NCI-H1436 treated with DMSO at 0.1 percent for 48 hours (cell line): ENCODE measurements at places on chromosomes 13 and 19.

DNA sequence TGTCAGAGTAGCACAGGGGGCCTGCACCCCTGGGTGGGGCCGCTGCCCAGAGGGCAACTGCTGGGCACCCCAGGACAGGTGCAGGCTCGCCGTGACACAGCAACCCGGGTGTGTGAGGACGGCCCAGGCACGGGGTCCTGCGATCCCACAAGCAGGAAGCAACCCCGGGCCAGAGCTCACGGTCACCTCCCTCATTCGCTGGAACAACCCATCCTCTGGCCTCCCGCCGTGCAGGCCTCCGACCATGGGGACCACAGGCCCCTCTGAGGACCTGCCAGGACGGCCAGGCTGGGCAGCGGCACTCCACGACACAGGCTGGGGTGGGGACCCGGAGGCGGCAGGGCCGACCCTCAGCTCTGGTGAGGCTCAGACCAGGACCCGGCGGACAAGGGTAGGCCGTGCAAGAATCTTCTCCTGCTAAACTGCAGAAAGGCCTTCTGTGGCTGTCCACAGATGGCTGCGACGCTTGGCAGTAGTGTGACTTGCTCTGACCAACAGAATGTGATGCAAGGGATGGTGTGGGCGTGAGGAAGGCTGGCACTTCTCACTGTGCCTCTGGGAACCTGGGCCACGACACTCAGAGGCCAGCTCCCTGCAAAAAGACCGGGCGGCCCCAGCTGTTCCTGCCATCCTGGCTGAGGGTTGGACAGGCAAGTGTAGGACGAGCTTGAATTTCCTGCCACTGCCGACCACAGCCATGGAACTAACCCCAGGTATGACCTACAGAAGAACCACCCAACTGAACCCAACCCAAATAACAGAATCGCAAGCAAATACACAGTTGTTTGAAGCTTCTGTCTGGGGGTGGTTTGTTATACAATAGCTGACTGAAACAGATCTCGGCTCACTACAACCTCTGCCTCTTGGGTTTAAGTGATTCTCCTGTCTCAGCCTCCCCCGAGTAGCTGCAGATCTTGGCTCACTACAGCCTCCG, 26.5 kb downstream of the PIP5K1C start:
- no peak for DNase-seq

- DNase-seq, result no peak
Observed at GRCh38 chr13:102399791-102400674, 1.8 kb downstream of the FGF14 start.

GRCh38 chr13:98240135-98240534, 63.1 kb upstream of the RNF113B start:
- DNase-seq, result no peak

DNA sequence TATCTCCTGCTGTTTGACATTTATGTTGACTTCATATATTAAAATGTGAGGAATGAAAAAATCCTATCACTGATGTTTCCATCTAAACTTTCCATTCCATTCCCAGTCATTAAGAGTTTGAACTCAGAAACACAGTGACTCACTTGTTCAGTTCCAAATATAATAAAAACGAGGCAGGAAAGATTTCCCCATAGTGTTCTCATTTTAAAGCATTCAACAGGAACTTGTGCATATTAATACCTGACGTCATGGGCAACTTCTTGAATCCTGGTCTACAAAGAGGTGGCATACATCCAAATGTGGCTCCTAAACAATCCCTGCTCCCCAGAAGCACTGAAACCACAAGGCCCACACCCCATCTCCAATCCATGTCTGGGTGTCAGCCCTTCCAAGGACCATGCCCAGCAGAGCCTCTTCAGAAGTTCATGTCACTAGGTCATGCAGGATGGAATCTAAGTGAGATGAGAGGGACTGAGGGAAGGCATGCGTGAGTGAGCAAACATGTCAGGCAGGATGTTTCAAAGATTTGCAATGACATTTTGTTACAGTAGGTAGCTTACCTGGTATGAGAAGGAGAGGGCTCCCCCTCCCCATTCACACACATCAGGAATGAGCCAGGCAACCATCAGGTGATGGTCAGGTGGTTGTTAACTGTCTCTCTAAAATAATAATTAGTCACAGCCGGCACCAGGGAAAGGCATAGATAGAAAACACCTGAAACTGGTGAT, 9.4 kb upstream of the ERVV-2 start:
- DNase-seq, result no peak

- DNase-seq, result no peak
Observed at GRCh38 chr13:76874479-76874878, 11.7 kb downstream of the KCTD12 start.

DNA sequence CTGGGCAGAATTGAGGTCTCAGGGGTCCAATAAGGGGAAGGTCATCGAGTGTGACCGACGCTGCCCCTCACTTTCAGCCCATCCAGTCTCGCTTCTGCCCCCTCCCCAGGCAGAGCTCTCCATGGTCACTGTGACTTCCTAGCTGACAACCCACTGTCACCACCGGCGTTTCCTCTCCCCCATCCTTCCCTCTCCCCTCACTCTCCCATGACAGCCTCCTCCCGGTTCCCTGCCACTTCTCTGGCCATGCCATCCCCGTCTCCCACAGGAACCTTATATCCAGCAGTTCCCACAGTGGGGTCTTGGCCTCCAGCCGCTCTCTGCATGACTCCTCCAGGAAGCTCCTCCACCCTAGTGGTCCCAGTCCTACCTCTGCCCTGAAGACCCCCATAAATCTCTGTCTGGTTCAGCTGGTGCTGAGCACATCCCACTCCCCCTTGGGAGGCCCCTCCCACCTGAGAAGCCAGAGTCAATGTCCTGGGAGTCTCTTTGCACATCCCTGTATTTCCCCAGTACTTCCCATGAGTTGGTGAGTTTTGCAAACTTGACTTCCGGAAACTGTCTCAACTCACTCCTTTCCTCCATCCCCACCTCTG, 24.7 kb upstream of the CD33 start:
- no peak for DNase-seq

GRCh38 chr13:23615395-23616081, 45.3 kb downstream of the TNFRSF19 start:
- DNase-seq, result no peak

DNA sequence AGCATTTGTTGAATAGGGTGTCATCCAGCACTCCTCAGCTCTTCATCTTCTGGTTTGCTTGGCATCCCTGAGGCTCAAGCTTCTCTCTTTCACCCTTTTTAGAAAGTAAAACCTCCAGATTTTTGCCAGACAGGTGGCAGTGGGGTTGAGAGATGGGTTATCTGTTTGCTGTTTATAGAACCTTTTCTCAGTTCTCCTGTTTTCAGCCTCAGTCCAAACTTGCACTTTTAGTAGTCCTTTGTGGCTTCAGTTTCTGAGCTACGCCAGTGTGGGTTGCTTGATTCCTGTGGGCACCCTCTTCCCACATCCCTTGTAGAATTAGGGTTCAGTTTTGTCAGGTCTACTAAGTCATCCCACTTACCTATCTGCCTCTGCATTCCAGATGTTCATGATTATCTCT, 147.9 kb downstream of the PAN3 start:
- DNase-seq, result no peak

DNA sequence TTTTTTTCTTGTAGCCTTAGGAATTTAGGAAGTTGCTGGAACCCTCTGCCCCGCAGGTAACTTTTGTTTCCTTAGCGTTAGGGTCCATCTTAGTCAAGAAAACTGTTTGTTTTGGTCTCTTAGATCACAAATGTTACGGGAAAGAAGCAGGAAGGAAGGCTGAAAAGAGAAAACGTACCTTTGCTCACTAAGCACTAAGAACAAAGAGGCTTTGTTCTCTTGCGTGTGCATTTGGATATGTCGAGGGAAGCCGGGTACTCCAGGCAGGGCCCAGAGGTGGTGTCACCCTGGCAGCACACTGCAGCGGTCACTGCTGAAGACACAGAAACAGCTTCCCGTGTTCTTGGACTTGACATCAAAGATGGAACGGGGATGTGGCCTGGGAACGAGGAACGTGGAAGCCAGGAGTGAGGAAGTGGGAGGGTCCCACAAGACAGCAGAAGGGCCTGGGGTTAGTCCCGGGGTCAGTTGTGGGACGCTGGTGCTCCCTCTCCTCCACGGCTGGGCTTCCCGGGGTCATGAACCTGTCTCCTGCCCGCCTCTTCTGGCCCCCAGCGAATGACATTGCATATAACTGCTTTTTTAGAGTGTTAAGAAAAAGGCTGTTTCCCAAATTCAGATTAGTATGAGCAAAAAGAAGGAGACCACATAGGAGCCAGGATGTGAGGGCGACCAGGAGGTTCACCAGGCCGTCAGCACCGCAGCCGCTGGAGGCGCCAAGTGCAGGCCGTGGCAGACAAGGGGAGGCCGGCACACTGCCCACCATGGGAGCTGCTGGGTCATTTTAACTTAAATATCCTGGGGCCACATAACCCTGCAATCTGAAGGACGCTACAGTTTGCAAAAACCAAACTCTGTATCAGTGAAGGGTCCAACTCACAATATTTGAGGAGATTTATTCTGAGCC, 31.6 kb downstream of the ATP11A start:
- no peak for DNase-seq
